Stimulated activated CD8-positive, alpha-beta memory T cell treated with anti-CD3 and anti-CD28 coated beads, Interleukin-4, amount 100 ng/mL, for 1 hour (primary cell): ENCODE measurements at places on chromosomes 11 and 22.

- no peak for DNase-seq
These were observed 6.8 kb upstream of the MICAL2 start for GRCh38 chr11:12103411-12104225.

- DNase-seq = no peak
These were observed 2.1 kb downstream of the TSPAN32 start for GRCh38 chr11:2303627-2304505.

GRCh38 chr22:49372111-49372529 lies 455.6 kb downstream of the BRD1 start:
- no peak for DNase-seq

DNA sequence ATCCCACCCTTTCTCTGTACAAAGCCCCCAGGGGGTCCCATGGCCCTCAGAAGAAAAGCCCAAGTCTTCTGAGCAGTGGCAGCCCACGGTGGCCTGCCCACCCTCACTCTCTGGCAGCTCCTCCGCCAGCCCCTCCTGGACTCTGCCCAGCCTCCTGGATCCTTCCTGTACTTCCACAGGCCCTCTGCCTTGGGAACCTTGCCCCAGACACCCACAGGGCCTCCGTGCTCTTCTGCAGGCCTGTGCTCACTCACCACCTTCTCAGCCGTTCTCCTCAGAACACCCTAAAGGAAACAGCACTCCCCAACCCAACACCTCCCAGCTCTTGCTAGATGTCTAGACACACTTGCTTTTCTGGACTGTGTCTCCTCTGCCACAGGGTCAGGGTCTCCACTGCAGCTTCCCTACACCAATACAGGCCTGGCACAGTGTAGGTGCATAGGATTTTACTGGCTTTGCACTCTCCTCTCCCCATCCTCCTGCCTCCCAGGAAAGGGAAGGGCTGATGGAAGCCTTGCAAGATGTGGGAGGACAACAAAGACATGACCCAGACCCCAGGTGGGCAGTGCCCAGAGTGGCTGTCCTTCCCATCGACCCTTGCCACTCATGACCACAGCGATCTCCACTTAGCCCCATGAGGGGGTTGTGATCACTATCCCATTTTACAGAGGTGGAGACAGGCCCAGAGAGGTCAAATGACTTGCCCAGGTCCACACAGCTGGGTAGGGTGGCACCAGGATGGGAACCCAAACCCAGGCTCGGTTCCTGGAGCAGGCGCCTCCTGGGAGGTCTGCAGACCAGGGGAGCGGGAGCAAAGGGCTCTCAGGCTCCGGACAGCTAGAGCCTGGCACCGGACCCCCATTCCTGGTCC lies 2.0 kb downstream of the SCARF2 start:
- DNase-seq = no peak
